NCI-H1417 (cell line): ENCODE measurements at places on chromosomes 3 and 15.

DNA sequence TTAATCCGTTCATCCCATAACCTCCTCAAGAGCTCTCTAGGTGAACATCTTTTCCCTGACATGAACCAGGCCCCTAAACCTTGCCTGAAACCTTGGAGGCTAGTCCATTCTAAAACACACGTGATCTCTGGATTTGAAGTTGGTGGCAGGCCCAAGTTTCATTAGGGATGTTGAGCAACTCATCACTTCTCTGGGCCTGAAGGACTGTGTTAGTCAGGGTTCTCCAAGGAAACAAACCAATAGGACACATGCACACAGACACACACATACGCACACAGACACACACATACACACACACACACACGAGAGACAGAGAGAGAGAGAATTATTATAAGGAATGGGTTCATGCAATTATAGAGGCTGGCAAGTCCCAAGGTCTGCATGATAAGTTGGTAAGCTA is 31.9 kb downstream of the ACAN start:
- DNase-seq: no peak

GRCh38 chr3:142999881-143000280 is 1.5 kb upstream of the U2SURP start:
- DNase-seq: no peak

GRCh38 chr3:13379201-13379830 is 40.8 kb downstream of the NUP210 start:
- DNase-seq: no peak

DNA sequence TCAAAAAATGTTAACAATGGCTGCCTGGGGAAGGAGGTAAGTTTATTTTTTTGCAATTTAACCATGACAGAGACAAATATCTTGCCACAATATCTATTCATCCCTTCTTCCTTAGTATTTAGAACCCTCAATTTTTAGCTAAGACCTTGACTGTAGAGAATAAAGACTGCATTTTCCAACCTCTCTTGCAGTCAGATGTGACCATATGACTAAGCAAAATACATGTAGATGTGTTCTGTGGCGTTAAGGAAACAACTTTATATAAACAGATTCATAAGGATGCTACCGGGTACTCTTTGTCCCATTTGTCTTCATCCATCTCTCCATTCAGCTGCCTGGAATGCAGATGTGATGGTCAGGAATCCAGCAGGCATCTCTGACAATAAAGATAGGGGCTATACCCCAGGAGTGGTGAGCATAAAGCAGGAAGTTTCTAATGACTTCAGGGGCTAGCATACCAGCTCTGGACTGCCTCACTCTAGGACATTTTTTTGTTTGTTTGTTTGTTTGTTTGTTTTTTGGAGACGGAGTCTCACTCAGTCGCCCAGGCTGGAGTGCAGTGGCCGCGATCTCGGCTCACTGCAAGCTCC is 41.1 kb downstream of the LHFPL4 start:
- DNase-seq: no peak

- peak; percentile 29 for DNase-seq
Observed at GRCh38 chr3:13896473-13897154, 16.7 kb upstream of the WNT7A start.

DNA sequence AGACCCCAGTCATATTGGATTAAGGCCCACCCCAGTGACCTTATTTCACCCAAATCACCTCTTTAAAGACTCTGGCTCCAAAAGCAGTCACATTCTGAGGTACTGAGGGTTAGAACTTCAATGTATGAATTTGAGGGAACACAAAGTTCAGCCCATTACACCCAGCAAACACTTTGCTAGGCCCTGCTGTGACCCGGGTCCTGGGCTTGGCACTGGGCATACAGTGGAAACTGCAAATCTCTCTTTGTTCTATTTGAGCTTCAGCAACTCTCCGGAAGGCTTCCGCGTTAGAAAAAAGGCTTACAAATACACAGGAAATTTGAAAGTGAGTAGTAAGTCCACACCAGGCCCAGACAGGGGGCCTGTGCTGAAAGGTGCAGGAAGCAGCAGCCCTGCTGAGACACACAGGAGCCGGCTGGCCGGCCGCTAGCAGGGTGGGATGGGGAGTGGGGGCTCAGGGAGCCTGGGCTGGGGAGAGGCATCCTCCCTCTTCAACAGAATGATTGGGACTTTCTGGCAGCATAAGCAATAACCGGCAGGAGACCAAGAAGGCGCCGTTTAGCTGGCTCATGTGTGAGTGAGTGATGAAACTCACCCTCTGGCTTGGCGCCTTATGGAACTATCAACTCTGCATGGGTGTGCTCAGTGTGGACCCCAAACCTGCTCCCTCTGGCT is 13.0 kb downstream of the LIPC start:
- DNase-seq: no peak
